ENCODE measurements at places on chromosomes 3 and 15. TPM values are rescaled to one million over a fixed set of nuclear protein-coding genes. Genes with fewer than 3 reads are reported as not detected.
A peak's percentile ranks its signal among the peaks of the same experiment; 100 is the strongest.

GRCh38 chr3:98978068-98978811 is 76.7 kb upstream of the DCBLD2 start:
- H3K27me3 ChIP-seq = no peaks in the 10 kb centered on the region
- H3K4me3 ChIP-seq = no peak overlapping the region
- no peaks in the 10 kb centered on the region for H3K4me1 ChIP-seq
- DNase-seq = no peak

- H3K36me3 ChIP-seq = no peaks in the 10 kb centered on the region
- H3K27ac ChIP-seq = no peak overlapping the region
- H3K4me1 ChIP-seq = no peaks in the 10 kb centered on the region
- no peaks in the 10 kb centered on the region for H3K27me3 ChIP-seq
Measured at GRCh38 chr3:133023362-133023761, 14.8 kb upstream of the TMEM108 start.

DNA sequence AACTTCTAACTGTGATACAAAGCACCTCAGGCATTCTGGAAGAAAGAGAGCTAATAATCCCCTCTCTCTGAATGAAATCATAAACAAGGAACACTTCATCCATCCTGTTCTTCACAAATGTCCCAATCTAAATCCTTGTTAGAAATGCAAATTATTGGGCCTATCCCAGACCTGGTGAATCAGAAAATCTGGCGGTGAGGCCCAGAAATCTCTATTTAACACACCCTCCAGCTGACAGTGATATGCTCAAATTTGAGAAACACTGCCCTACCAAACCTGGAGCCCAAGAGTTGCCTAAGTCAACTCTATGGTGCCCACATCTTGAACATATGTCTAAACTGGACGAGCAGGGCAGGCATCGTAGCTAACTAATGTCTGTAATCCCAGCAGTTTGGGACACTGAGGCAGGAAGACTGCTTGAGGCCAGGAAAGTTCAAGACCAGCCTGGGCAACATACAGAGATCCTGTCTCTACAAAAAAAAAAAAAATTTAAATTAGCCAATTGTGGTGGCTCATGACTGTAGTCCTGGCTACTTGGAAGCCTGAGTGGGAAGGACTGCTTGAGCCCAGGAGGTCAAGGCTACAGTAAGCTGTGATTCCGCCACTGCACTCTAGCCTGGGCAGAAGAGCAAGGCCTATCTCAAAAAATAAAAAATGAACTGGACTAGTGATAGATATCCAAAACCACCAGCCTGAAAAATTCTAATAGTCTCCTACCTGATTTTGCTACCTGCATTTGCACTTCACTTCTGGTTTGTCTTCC is 23.1 kb downstream of the SCAP start:
- no peaks in the 10 kb centered on the region for H3K4me1 ChIP-seq
- no peaks in the 10 kb centered on the region for H3K36me3 ChIP-seq
- no peak overlapping the region for H3K4me3 ChIP-seq
- H3K27ac ChIP-seq = no peak overlapping the region

DNA sequence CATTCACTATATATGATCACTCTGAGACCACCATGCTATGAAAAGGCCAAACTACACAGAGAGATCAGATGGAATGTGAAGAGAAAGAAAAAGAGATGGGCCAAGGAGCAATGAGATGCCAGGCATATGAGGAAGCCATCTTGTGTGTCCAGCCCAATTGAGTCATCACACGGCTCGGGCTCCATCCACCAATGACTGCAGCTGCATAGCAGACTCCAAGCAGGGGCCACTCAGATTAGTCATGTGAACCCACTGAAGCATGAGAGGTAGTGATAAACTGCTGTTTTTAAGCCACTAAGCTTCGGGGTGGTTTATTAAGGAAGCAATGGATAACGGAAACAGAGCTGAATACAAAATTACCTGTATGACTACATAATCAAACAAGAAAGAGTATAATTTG is 185.9 kb downstream of the SUCLG2 start:
- no peak overlapping the region for H3K27ac ChIP-seq
- no peaks in the 10 kb centered on the region for H3K27me3 ChIP-seq
- H3K4me1 ChIP-seq = no peaks in the 10 kb centered on the region
- DNase-seq = no peak

- DNase-seq = no peak
- H3K27ac ChIP-seq = peak overlapping the region; percentile 37
Measured at GRCh38 chr3:57160765-57161538, 4.2 kb downstream of the IL17RD start.

DNA sequence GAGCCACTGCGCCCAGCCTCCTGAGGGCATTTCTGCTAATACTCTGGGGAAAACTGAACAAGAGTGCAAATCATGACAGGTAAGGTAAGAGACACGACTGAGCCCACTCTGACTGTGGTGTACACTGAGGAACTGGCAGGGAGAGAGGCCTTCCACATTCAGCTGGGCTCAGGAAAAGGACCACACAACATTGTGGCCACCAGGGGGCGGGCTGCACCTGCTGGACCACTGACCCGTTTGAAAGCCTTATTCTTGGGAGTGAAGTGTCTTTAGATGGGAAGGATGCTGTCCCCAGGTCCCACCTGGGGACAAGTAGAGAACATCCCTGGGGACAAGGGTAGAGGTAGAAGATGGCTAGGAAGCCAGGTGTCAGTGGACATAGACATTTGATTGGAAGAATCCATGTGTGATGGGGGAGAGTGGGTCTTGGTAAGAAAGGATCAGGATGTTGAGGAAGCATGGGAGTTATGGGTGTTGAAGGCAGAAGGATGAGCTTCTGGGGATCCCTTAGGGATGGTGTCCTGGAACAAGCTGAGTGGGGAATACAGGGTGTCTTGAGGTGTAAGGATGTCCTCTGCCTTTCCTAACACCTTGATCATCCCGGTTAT is 6.2 kb upstream of the CTDSPL start:
- no peak overlapping the region for H3K27ac ChIP-seq
- peak; percentile 90 for DNase-seq
- peaks cover 8% of the 10 kb centered on the region for H3K4me1 ChIP-seq
- H3K4me3 ChIP-seq = no peak overlapping the region
- H3K36me3 ChIP-seq = peaks cover 2% of the 10 kb centered on the region

DNA sequence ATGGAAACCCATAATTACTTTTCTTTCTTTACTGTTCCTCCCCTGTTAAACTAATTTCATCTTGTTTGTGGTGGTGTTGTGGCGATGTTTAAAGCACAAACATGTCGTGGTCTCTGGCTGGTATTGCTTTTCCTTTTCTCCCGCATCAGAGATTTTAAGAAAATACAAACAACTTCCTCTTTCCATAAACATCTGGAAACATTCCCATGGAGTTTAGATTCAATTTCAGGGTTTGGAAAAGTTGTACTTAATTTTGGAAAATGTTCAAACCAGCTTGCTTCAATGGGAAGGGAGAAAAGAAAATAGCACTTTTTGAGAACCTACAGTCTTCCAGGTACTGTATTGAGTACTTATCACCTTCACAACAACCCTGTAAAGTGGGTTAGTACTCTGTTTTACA is 30.4 kb downstream of the STARD9 start:
- H3K4me1 ChIP-seq = no peaks in the 10 kb centered on the region
- H3K27ac ChIP-seq = peak overlapping the region; percentile 28
- no peaks in the 10 kb centered on the region for H3K27me3 ChIP-seq
- H3K36me3 ChIP-seq = no peaks in the 10 kb centered on the region
- H3K4me3 ChIP-seq = no peak overlapping the region
- no peak for DNase-seq

DNA sequence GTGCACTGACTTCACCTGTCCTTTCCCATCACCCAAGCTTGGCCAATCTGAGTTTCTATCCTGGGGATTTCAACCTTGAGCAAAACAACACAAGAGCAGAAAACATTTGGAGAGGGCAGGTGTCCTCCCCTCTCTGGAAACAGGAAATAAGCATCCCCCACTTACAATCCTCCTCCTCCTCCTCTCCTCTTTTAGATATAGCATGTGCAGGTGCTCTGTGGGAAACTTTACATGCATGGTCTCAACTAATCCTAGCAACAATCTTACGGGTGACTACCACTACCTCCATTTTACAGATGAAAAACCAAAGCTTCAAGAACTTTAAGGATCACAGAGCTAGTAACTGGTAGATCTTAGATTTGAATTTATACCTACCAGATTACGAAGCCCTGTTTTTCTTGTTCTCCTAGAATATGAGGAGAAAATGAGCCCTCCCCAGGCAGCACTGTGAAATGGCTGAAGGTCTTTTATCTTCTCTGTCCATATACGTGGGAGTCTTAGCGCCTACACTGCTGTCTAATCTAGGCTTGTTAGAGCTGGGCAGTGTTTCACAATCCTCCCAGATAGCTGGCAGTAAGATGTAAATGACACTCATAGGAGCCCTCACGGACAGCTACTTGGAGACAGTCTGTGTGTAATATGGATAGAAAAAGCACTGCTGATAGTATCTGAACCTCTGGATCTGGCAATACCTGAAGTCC is 301.2 kb upstream of the PROK2 start:
- no peaks in the 10 kb centered on the region for H3K4me1 ChIP-seq
- H3K4me3 ChIP-seq = no peak overlapping the region
- no peaks in the 10 kb centered on the region for H3K27me3 ChIP-seq
- DNase-seq = peak; percentile 55
- H3K36me3 ChIP-seq = no peaks in the 10 kb centered on the region

DNA sequence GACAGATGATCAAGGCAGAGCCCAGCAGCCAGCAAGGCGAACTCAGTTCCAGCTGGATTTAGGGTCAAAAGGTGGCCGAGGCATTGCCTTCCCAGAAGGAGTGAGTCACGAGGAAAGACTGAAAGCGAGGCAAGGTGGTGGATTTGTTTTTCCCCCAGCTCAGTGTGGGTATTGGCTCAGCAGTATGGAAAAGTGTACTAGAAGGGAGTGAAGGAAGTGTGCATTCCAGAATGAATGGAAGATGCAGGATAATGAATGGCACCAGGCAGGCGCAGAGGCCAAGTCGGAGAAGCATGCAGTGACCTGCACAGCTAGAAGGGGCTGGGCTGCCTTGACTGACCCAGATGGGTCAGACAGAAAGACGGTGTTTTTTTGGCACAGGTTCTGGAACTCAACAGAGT is 46.3 kb downstream of the FOXP1 start:
- H3K4me3 ChIP-seq = no peak overlapping the region
- no peak for DNase-seq
- no peak overlapping the region for H3K27ac ChIP-seq
- no peaks in the 10 kb centered on the region for H3K36me3 ChIP-seq
- no peaks in the 10 kb centered on the region for H3K27me3 ChIP-seq

GRCh38 chr3:159584421-159584820 is 404.2 kb upstream of the IL12A start:
- no peak overlapping the region for H3K27ac ChIP-seq
- no peaks in the 10 kb centered on the region for H3K36me3 ChIP-seq
- H3K4me1 ChIP-seq = no peaks in the 10 kb centered on the region
- no peaks in the 10 kb centered on the region for H3K27me3 ChIP-seq
- H3K4me3 ChIP-seq = no peak overlapping the region
- DNase-seq = no peak

GRCh38 chr3:79103307-79103706 is 664.5 kb downstream of the ROBO1 start:
- H3K27ac ChIP-seq = no peak overlapping the region
- H3K27me3 ChIP-seq = no peaks in the 10 kb centered on the region
- no peaks in the 10 kb centered on the region for H3K36me3 ChIP-seq
- no peaks in the 10 kb centered on the region for H3K4me1 ChIP-seq
- no peak overlapping the region for H3K4me3 ChIP-seq
- no peak for DNase-seq

GRCh38 chr3:60514085-60514649 is 737.1 kb downstream of the FHIT start:
- DNase-seq = peak; percentile 40
- no peaks in the 10 kb centered on the region for H3K4me1 ChIP-seq

DNA sequence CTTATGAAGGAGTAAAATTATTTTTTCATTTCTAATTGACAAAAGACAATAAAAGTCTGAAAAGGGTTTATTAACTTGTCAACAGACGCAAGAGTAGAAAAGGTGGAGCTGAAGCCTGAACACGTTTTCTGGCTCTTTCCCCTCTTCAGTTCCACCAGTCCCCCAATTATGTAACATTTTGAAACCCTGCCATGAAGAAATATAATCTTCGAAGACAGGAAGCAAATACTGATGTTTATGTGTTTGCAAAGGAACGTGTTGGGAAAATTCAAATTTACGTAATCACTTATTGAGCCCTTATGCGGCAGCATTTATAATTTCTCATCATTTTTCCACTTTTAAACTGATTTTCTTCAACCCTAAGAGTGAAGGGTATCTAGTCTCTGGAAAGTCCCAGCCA is 767 bp downstream of the AP3S2 start:
- H3K4me1 ChIP-seq = no peaks in the 10 kb centered on the region
- H3K4me3 ChIP-seq = peak overlapping the region; percentile 90
- no peaks in the 10 kb centered on the region for H3K27me3 ChIP-seq
- DNase-seq = no peak
- no peaks in the 10 kb centered on the region for H3K36me3 ChIP-seq

GRCh38 chr15:94951538-94951937 is 720.2 kb downstream of the MCTP2 start:
- H3K4me3 ChIP-seq = no peak overlapping the region
- no peak for DNase-seq
- no peaks in the 10 kb centered on the region for H3K36me3 ChIP-seq
- no peaks in the 10 kb centered on the region for H3K4me1 ChIP-seq

- H3K27me3 ChIP-seq = no peaks in the 10 kb centered on the region
- H3K27ac ChIP-seq = peak overlapping the region; percentile 67
- peak overlapping the region; percentile 36 for H3K4me3 ChIP-seq
- peaks cover 2% of the 10 kb centered on the region for H3K4me1 ChIP-seq
Measured at GRCh38 chr3:16883057-16883722, 1.6 kb upstream of the PLCL2 start.

Gene PLA2G4D
- not detected for polyA plus RNA-seq

Gene SETD2
- 10.5 TPM for polyA plus RNA-seq

Gene FANCI
- 2.4 TPM for polyA plus RNA-seq

Gene ADAMTSL3
- 1.6 TPM for polyA plus RNA-seq

Gene SLC24A5
- not detected for polyA plus RNA-seq

Data from kidney (tissue), 22 donors.